ENCODE measurements at places on chromosomes 16 and 17.

- DNase-seq, result no peak
Measured at GRCh38 chr17:56320443-56320842, 167.2 kb downstream of the ANKFN1 start.

- no peak for DNase-seq
Measured at GRCh38 chr17:3834811-3835210, 11.2 kb downstream of the NCBP3 start.

DNA sequence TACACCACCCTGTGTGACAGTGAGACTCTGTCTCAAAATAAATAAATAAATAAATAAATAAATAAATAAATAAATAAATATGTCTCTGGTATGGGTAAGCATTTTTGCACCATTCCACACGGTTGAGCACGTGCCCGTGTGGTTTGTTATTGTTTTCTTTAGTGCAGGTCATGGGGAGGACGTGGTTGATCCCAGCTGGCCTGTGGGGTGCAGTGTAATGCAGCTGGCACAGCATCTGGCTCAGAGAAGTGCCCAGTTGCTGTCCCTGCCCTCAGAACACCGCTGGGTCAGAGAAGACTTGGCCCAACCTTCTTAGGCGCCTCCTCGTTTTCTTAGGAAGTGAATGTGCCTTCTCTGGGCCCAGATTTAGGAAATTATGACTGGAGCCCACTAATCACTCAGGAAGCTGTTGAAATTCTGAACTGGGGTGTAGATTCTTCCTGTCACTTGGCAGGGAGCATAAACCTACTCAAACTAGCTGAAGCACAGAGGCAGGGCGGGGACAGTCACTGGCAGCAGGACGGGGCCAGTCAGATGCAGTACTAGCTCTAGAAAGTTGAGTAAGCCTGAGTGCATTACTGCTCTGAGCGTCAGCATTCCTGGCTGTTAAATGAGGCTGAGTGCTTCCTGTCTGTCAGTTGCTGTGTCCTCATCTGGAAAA lies 85.9 kb downstream of the SNX29 start:
- DNase-seq, result peak; percentile 65

GRCh38 chr17:8474826-8475225 lies 39.1 kb downstream of the NDEL1 start:
- DNase-seq, result no peak

GRCh38 chr17:8267480-8268147 lies 18.5 kb downstream of the PFAS start:
- no peak for DNase-seq

DNA sequence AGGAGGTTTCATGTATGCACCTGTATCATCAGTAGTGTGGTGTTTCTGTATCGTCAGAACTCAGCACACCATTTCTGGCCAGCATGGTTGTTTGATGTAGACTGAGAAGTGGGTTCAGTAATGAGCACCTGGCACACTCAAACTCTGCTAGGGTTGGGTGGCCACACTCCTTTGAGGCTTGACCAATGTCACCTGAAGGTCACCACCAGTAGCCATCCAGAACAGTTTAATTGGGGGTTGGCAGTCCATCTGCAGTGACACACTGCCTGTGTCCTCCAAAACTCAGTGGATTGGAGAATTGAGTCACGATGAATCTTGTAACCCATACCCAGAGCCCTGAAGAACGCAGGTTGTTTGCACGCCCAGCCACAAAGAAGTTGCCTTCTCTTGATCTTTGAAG lies 86.8 kb upstream of the HSBP1 start:
- no peak for DNase-seq

GRCh38 chr17:77697480-77698400 lies 260.8 kb upstream of the TNRC6C start:
- no peak for DNase-seq

GRCh38 chr16:65409510-65409909 lies 287.6 kb upstream of the CDH11 start:
- no peak for DNase-seq

All from heart right ventricle (tissue), 16 donors.